ENCODE measurements at places on chromosomes 13 and 19.
A peak's percentile ranks its signal among the peaks of the same experiment; 100 is the strongest.

- no peak for DNase-seq
These were observed 64.6 kb upstream of the KL start for GRCh38 chr13:32951580-32951979.

- DNase-seq, result no peak
These were observed 5.5 kb downstream of the SLC15A1 start for GRCh38 chr13:98746968-98747367.

DNA sequence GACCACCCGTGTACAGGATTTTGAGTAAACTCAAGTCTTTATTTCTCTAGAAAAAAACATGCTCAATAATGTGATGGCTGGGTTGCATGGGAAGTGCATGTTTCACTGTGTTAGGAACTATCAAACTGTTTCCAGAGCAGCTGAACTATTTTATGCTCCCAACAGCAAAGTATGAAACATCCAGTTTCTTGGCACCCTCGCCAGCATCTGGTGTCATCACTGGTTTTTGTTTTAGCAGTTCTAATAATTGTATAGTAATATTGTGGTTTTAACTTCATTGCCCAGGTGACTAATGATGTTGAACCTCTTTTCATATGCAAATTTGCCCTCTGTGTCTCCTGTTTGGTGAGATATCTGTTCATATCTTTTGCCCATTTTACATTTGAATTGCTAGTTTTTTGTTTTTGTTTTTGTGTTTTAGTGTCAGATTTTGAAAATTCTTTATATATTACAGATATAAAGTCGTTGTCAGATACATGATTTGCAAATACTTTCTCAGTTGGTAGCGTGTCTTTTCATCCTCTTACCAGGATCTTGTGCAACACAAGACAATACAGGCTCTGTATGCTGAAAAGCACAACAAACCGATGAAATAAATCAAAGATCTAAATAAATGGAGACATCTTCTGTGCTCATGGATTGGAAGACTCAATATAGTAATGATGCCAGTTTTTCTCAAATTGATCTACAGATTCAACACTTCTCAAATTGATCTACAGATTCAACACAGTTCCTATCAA lies 87.8 kb downstream of the IPO5 start:
- DNase-seq, result no peak

GRCh38 chr19:34274284-34274826 lies 20.0 kb downstream of the GARRE1 start:
- no peak for DNase-seq

DNA sequence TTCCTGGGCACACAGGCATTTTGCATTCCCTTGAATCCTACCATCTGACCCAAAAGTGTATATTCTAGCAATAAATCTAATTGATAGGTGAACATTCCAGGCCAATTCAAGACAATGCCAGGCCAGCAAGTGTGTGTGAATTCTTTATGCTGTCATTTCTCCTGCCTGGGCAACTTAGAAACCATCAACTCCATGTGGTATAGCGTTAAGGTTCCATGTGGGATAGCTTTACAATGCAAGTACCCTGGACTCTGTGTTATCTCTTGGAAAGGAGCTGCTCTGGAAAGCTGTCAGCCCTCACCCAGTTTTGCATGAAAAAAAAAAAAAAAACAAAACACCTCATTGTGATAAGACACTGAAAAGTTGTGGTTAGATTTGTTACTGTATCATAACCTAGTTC lies 15.6 kb upstream of the FLT1 start:
- no peak for DNase-seq

DNA sequence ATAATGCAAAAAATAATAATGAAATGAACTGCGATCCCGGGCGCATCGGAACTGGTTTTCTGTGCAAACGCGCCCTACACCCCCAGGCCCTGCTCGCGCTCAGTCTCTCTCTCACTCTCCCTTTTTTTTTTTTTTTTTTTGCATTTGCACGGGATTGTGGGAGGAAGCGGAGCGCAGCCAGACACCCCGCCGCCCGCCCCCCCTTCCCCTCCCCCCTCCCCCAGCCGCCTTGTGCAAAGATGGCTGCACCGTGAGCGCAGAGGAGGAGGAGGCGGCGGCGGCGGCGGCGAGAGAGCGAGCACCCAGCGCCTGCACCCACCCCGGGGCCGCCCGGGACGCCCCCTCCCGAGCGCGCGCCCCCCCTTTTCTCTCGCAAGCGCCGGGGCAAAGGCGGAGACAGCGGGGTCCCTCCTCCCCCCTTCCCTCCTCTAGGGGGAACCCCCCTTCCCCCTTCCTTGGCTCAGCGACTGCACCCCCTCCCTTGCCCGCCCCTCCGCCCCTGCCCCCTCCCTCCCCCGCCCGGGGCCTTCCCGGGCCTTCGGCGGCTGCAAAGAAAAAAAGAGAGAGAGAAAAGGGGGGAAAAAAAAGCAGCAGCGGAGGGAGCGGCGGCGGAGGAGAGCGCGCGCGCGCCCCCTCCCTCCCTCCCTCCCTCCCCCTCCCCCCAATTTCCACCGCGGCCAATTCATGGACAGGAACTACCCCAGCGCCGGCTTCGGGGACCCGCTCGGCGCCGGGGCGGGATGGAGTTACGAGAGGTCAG lies at the start of gene PRR12:
Gene PRR12, plus strand, starts transcription at position 212 of the 760 bp plus-strand sequence. Its CDS starts 473 bp downstream, at position 685.
- DNase-seq, result peak; percentile 81

GRCh38 chr19:898663-899062 lies 5.4 kb downstream of the RNU6-9 start:
- DNase-seq, result no peak

- DNase-seq, result no peak
These were observed 274.2 kb downstream of the ITGBL1 start for GRCh38 chr13:101726681-101727080.

GRCh38 chr19:50705422-50706019 lies 14.1 kb downstream of the SHANK1 start:
- DNase-seq, result peak; percentile 67

DNA sequence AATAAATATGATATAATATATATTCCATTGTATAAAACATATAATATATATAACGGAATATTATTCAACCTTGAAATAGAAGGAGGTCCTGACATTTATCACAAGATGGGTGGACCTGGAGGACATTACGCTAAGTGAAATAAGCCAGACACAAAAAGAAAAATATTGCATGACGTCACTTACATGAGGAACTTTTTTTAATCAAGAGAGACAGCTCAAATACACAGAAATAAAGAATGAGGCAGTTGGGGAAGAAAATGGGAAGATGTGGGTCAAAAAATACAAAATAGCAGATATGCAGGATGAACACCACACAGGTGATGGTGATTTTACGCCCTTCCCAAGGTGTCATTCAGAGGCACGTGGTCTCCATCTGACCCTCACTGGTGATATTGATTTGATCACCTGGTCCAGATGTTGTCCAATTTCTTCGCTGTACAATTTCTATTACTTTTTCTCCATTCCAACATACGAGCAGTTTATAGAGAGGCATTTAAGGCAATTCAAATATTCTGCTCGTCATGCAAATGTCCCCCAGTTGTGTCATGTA lies 513 bp upstream of the ZNF317 start:
- DNase-seq, result no peak

- DNase-seq, result no peak
These were observed 6.1 kb upstream of the NANOS3 start for GRCh38 chr19:13870873-13871272.

DNA sequence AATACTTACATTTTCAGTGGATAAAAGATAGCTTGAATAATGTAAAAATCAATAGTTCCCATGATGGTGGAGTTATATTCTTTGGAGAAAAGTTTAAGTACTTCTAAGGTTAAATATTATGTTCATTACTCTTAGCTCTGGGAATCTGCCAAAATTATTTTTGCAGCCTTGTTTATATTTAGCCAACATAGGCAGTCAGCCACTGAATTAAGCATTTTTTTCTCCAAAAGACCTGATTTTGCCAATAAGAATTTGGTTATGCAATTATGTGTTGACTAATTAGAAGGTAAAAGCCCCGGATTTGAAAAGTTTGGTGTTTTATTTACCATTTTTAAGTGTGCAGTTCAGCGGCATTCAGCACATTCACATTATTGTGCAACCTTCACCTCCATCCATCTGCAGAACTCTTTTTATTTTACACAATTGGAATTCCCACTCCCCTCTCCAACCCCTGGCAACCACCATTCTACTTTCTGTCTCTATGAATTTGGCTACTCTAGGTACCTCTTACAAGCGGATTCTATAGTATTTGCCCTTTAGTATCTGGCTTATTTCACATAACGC lies 90.1 kb upstream of the C1QTNF9B start:
- DNase-seq, result no peak

DNA sequence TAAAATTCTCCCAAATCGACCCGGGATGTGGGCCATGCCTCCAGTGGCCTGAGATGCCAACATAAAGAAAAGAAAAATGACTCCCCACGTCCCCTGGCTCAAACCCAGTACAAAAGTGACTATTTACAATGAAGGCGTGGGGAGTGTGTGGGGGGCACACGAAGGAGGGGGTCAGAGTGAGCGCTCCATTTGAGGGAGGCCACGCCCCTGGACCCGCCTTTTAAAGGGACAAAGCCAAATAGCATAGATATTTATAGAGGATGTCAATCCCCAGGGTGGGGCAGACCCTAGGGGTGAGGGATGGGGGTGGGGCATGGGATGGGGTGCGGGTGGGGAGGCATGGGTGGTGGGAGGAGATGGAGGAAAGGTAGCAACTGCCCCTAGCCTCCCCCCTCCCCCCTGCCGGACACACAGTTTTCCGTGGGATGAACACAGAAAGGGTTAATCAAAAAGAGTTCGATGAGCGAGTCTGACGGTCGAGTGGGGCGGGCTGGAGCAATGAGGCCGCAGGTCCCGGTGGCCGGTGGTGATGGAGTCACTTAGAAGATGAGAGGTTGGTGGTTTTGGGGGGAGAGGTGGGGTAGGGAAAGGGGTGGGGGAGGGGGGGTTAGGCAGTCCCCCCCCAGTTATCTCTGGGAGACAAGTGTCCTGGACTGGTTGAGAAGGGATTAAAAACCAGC lies 20.1 kb upstream of the NANOS2 start:
- DNase-seq, result no peak

DNA sequence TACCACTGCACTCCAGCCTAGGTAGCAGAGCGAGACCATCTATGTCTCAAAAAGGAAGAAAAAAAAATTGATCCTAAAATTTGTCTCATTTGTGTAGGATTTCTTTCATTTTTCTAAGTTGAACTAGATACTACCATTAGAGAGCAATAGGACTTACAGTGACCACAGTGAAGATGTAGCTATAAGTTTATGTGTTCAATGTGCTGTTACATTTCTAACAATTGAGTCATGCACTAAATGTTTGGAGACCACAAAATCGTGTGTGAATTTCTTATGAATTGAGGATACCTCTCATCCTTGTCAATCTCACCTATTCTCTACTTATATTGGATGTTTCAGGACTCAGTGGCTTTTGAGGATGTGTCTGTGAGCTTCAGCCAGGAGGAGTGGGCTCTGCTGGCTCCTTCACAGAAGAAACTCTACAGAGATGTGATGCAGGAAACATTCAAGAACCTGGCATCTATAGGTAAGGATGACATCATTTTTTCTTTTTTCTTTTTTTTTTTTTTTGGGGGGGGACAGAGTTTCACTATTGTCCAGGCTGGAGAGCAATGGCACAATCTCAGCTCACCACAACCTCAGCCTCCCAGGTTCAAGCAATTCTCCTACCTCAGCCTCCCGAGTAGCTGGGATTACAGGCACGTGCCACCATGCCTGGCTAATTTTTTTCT lies 12.8 kb downstream of the ZNF791 start:
- no peak for DNase-seq

- no peak for DNase-seq
These were observed 286.3 kb downstream of the GPC5 start for GRCh38 chr13:91684746-91685145.

GRCh38 chr13:59441596-59442280 lies 722.0 kb downstream of the DIAPH3 start:
- DNase-seq, result no peak

GRCh38 chr19:38082256-38083118 lies 141.5 kb downstream of the DPF1 start:
- no peak for DNase-seq

GRCh38 chr19:55441319-55441691 lies 1.8 kb downstream of the SHISA7 start:
- DNase-seq, result peak; percentile 77

- no peak for DNase-seq
These were observed 8.4 kb upstream of the FLT1 start for GRCh38 chr13:28503182-28503967.

DNA sequence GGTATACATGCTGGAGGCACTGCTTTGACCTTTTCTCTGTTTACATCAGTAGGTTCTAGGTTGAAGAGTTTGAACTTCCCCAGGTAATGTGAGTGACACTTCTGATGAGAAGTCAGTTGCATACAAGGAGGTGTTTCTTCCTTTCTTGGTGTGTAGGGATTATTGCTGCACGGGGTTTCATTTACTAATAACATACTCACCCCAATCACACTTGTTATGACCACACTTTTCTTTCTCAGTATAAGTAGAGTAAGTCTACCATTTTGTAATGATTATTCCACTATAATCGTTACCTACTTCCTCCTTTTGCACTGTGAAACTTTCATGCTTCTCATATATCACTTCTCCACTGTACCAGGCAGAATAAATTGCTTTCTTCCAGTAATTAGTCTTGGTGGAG lies 138.0 kb downstream of the TNFSF13B start:
- no peak for DNase-seq

- peak; percentile 79 for DNase-seq
These were observed 4.3 kb downstream of the RUVBL2 start for GRCh38 chr19:48997972-48998371.

DNA sequence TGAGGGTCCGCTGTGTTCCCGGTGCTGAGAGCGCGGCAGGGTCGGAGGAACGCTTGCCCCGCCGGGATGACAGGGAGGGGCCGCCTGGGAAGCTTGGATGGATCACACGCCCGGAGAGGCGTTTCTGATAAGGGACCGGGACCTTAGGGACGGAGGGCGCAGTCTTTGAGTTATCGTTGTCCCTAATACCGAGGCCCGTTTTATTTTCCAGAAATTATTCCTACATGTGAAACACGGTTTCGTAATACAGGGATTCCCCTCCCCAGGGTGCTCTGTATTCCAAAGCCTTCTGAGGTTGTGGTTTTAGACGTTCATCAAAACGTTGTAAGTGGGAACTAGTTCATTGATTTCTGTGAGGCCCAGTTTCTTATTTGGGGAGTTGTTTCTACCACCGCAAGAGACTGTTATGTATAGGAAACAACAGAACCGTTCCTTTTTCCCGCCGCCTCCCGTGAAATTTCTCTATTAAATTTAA lies 752 bp downstream of the PDCD5 start:
- peak; percentile 46 for DNase-seq

- DNase-seq, result no peak
These were observed 2428.4 kb downstream of the PCDH9 start for GRCh38 chr13:64801768-64802167.

DNA sequence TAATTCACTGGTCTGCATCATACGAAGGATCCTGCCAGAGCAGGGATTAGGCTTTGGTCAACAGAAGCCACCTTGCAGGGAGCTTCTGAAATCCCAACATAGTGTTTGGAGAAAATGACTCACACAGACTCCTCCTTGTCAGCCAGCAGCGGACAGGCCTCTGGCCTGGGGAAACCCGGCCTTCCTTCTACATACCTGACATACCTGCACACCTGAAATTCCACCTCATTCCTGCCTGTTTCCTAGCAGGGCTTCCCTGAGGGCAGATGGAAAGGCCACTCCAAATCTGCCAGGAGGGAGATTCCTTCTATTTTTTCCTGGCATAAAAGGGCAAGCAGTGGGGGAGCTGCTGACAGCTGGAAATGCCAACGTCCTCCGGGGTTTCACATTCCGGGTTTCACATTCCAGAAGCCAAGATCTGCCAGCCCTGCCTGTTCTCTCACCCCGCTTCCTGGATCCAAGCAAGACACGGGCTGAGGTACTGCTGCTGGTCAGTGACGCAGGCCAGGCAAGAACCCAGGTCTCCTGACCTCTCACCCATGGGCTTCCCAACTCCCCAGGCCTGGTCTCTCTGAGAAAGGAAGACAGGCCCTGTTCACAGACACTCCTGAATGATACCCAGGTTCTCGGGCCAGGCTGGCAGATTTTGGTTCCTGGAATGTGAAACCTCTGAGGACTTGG lies 18.2 kb upstream of the IGFL1 start:
- DNase-seq, result no peak
